ENCODE measurements at places on chromosomes 4 and X.
A peak's percentile ranks its signal among the peaks of the same experiment; 100 is the strongest.

DNA sequence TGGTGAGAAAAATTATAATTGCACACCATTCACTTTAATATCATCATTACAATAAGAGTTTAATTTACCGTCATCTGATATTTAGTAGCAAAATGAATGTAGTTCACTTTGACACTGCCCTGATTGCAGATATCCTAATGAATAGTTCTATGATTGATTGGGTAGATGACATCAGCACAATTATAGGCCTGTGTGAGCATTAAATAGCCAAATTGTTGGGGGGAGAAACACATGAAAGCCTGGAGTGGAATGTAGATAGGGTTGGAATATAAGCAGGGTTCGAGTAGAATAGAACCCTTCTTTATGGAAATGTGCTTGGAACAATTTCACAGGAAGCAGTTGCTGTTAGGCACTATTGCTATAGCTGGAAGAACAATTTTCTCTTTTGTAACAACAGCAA, 1526.2 kb downstream of the RPA4 start:
- DNase-seq, result no peak

DNA sequence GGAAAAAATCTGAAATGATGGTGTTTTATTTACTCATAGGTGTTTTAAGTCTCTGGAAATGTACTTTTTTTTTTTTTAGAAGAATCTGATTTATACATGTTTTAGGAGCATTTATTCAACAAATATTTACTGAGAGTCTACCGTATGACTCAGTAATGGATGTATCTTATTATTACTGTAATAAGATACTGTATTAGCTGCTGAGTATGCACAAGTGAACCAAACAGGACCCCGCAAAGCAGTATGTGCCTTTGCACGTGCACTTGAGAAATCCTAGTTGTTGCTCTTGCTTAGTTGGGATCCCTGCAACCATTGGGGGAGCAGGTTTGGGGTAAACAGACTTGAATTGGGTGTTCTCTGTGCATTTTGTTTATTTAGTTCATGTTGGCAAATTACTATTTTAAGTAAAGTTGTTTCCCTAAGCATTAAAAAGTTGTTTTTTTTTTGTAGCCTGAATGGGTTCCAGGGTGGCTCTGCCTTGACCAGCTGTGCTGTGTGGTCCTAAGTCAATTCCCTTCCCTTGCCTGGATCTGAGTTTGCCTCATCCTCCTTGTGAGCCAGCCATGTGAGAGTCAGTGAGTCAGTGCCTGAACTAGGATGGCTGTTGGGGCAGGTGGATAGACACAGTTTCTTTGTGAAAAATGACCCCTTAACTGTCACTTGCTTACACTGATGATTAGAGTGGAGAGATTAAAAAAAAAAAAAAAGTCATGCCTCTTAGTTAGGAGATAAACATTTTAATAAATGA, 27.7 kb downstream of the DCUN1D4 start:
- no peak for DNase-seq

DNA sequence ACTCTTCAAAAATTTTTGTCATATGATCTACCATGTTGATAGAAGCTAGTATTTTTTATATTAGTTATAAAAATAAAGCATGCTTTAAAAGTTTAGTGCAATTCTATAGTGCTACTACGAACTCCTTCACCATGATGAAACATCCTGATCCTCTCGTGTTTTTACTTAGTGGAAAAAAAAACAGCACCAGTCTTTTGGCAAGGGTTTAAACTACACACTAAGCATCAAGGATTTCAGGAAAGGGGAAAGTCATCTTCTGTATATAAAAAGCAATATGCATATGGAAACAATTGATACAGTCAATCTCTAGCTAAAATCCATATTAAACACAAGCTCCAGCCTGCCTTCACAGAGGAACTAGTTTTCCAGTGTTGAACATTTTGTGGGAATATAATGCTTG, 18.7 kb downstream of the CHM start:
- DNase-seq, result no peak

GRCh38 chrX:49079489-49080428, at the start of gene WDR45:
TSS of gene WDR45 (minus strand) at chrX:49079887. CDS start at chrX:49078095, 1,792 bp downstream.
- peak; percentile 66 for DNase-seq

GRCh38 chr4:15718959-15719358, 16.1 kb downstream of the BST1 start:
- no peak for DNase-seq

DNA sequence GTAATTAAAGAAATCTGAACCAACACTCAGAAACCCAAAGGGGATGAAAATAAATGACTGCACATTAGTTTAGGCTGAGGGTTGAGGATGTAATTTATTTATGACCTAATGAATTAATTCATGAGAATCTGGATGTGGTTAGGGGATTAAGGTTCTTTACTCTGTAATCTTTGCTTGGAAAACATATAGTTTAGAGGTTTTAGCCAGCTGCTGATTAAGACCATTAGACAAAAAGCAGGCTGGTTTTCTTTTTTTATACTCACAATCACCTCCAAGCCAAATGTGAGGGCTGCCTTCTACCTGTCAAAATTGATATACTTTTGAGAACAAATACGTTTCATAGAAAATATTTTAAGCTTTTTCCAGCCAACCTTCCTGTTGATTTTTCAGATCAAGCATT, 2705.8 kb downstream of the PCDH7 start:
- no peak for DNase-seq

DNA sequence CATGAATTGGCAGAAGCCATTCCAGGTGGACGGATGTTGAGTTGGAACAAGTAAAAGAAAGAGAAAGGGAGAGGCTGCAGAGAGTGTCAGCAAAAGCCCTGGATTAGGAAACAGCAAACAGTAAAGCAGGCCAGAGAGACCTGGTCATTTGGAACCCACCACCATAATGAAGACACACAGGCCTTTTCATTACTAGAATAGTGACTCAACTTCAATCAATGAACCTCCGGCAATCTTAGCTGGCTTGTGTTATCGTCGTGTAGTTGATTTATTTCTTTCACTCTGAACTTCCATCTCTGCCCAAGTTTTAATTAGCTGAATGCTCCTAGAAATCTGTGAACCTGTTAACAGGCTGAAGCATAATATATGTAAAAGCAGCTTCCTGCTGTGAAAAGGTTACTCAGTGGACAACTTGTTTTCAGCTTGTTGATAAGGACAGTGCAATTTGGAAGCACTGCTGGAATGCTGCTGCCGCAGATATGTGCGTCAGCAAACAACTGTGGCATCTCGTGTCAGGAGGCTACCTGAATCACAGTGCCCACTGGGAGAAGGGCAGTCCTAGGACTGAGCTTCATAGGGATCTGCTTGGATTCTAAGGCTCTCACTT, 68.8 kb downstream of the SPANXN4 start:
- no peak for DNase-seq

DNA sequence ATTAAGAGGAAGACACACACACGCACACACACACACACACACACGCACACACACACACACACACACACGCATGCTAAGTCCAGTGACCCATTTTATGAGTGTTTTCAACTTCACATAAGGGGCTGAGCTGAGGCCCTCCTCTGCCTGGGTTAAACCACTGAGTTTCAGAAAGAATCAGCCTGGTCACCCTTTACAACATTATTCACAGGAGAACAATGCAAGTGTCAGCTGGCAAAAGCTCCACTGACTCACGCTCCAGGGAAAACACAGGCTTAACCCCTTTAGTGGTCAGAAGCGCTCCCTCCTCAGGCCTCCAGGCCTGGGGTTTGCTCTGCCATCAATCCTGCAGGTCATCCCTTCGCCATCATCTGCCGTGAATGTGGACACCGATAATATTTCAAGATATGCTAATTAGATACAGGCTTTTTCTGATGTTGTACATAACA, 46.9 kb downstream of the ACOX3 start:
- DNase-seq, result no peak

GRCh38 chrX:129346574-129346973, 176.7 kb downstream of the SMARCA1 start:
- DNase-seq, result no peak

DNA sequence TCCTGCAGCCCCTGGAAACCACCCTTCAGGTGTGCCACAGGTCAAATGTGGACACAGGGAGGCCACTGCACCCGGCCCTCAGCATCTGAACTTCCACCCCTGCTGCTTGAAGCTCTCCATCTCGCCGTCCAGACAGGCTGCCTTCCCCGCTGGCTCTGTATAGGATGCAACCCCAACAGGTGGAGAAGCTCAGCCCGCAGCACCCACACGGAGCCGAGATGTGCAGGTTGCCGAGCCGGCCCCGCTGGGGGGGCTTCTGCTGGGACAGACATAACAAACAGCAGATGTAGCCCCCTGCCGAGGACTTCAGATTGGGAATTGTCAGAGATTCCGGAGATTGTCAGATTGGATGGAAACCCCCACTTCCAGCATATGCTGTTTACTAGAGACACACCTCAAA, 20.5 kb downstream of the TMEM187 start:
- DNase-seq, result no peak

DNA sequence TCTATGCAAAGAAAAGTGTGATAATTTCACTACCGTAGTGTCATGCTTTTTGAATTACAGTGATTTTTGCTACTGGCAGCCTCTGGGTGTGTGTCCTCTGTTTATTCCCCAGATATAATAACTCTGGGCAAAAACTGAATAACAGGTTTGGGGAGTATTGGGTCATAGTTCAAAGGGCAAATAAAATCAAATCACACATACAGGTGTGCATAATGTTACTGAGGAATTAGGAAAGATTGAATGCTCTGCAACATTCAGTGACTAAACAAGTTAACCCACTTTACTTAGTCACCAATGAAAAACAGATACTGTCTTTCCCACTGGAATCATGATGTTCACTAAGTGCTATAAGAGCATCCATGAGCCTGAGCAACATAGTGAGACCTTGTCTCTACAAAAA, 224.3 kb downstream of the OPHN1 start:
- no peak for DNase-seq

GRCh38 chr4:118265312-118266144, 87.3 kb downstream of the PRSS12 start:
- no peak for DNase-seq

DNA sequence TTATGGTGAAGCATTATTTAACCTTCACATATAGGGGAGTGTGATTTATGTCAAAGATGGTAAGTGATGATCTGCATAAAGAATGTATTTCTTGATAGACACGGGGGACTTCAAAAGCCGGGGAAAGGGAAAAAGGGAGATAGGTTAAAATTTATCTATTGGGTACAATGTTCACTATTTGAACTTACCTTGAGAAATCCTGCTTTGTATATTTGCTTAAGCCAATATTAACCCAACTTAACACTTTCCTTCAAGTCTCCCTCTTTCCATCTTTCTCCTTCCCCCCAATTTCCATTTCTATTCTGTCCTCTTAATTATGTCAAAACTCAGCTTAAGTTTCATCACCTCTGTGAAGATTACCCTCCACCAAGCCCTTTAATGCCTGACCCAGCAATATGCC, 149.0 kb upstream of the ANK2 start:
- DNase-seq, result no peak

GRCh38 chr4:1354136-1354982, 7.4 kb downstream of the UVSSA start:
- no peak for DNase-seq

DNA sequence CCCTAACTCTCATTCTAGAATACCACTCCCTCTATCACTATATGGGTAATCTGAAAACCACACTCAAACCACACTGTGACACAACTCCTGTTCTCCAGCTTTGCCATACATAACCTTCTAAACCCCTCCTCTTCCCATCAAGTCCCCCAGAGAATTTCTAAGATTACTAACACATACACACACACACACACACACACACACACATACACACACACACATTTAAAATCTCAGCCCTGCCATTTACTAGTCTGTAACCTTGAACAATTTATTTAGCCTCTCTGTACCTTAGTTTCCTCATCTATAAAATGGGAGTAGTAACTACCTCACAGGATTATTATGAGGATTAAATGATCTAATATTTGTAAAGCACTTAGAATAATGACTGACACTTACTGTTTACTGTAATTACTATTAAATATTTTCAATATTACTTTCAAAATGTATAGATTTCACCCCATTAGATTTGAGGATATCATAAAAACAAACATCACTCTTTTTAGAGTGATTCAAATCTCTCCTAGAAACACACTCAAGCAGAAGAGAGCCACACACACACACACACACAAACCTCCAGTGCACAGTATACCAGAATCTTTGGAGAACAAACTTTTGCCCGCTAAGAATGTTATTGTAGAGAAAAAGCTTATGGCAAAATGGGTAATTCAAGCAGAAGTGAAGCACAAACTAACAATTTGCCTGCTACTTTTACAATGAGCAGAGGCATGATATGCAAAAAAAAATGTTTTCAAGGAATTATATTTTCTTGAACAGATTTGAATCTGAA, 3.8 kb downstream of the ANKRD50 start:
- DNase-seq, result no peak

- DNase-seq, result no peak
Observed at GRCh38 chr4:36269101-36269500, 12.3 kb upstream of the DTHD1 start.

- no peak for DNase-seq
Observed at GRCh38 chr4:87121341-87122065, 98.9 kb downstream of the KLHL8 start.

GRCh38 chr4:1559896-1560650, 124.0 kb downstream of the FAM53A start:
- no peak for DNase-seq

DNA sequence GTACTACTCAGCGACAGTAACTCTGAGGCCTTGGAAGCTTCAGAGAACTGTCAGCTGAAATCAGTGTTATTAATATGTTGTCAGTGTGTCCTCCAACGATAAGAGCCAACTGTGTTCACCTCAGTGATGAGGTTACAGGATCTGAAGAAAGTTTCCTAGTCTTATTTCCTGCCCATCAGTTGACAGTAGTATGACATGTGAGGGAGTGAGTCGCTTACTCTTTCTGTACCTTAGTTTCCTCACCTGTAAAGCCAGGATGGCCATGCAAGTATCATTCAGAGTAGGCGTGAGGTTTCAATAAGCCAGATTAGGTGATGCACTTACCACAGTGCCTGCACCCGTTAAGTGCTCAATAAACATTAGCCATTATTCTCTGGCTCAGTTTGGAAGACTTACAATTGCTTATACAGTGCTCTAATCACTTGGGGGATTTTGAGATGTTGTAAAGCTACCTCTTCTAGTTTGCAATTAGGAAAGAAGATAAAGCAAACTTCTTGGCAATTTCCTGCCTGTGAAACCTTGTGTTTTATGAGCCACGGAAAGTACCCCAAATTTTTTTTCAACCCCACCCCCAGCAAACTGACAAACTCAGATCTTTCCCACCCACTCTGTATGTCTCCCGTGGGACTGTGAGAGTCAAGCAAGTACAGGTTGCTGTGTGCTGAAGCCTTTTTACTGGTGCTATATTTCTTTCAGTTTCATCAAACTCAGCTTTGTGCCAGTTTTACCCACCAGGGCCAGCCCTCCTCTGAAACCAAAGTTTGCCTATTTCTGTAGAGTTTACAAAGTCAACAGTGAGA, 62.2 kb downstream of the ANXA3 start:
- DNase-seq, result no peak

- DNase-seq, result no peak
Observed at GRCh38 chr4:174352061-174352819, 68.5 kb downstream of the CEP44 start.

DNA sequence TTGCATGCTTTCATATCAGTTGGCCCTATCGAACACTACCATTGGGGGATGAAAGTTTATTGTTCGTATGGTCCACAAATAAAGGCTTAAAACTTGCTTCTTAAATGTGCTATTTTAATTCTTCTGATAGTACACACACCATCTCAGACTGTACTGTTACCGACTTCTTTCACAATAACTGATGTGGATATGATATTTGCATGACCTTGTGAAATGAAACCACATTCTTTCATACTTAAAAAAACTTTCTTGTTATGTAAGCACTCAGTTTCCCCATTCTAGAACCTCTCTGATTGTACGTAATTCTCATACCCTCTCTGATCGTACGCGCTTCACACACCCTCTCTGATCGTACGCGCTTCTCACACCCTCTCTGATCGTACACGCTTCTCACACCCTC, 12.0 kb upstream of the WDR19 start:
- DNase-seq, result no peak

GRCh38 chr4:122305853-122306252, 73.0 kb upstream of the ADAD1 start:
- DNase-seq, result no peak
